ENCODE measurements at places on chromosomes 3 and 15.
A peak's percentile ranks its signal among the peaks of the same experiment; 100 is the strongest.

GRCh38 chr3:37779289-37780152 lies 82.2 kb upstream of the CTDSPL start:
- peak; percentile 73 for DNase-seq

DNA sequence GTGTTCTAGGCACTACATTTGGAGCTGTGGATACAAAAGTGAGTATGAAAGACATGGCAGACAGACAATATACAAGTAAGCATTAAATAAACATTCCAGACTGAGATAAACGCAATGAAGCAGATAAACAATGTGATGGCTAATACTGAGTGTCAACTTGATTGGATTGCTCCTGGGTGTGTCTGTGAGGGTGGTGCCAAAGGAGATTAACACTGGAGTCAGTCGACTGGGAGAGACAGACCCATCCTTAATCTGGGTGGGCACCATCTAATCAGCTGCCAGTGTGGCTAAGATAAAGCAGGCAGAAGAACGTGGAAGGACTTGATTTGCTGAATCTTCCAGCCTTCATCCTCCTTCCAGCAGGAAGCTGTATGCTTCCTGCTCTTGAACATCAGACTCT lies 77.2 kb downstream of the CADPS start:
- DNase-seq = no peak

GRCh38 chr3:139312959-139313358 lies 30.9 kb upstream of the MRPS22 start:
- DNase-seq = no peak

- DNase-seq = peak; percentile 87
Observed at GRCh38 chr3:195162033-195162669, 108.8 kb downstream of the XXYLT1 start.

DNA sequence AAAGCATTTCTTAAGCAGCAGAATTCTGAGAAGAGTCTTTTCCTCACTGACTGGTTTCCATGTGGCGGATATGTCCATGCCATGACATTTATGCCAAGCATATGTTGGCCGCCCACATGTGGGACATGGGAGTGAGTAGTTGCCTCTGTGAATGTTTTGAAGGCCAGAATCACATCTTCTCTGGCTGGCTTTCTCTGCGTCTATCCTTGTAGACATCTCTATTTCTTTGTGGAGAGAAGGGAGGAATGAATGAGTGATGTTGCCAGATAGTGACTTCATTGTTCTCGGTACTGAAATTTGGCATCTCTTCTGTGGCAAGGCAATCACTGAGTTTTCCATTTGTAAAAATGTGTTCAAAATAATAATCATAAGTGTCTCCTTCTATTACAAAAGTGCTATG lies 316.0 kb downstream of the CLSTN2 start:
- no peak for DNase-seq

DNA sequence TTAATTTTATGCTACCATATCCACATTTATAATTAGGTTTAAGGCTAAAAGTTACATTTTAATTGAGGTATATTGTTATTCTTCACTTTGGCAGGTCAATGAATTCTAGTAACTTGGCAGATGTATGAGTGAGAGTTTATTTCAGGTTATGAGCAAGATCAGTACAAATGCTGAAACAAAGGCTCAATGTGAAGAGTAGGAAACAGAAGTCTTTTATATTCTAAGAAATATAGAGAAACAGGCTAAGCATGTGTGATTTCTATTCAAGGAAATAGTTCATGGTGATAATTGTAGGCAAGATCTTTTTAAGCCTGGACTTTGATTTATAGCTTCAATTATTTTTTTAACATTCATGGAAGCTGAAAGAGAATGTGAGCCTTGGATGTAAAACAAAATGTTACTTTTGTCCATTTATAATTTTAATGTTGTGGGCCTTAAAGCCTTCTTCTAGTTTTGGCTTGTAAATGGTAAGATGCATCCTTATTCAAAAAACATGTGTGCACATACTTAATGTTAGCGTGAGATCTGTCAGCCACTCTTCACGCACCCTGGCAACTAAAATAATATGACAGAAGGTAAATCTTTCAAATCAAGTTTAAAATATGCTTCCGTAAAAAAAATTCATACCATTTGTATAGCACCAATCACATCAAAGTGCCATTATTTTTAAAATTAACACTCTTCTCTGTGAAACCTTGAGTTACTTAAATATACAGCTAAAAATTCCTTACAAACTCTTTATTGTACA lies 22.8 kb upstream of the OSTN start:
- DNase-seq = no peak

- no peak for DNase-seq
Observed at GRCh38 chr3:87626546-87626945, 350.2 kb upstream of the POU1F1 start.

DNA sequence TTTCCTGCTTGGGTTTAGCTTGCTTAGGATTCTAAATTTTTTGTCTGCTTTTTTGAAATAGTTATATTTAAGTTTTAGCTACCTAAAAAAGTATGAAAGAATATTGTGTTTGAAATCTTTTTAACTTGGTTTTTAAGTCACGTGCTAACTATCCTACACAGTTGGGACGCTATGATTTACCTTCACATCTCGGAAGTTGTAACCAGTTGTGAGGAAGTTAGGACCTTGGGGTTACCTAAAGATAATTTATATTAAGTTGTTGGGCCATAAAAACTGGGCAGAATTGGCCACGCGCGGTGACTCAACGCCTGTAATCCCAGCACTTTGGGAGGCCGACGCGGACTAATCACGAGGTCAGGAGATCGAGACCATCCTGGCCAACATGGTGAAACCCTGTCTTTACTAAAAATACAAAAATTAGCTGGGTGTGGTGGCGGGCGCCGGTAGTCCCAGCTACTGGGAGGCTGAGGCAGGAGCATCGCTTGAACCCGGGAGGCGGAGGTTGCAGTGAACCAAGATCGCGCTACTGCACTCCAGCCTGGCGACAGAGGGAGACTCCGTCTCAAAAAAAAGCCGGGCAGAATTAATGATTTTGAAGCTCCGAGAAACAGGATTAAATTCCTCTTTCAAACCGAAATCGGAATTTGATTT lies 1.0 kb downstream of the ZFAND6 start:
- DNase-seq = peak; percentile 76

GRCh38 chr15:77642793-77643430 lies 10.2 kb upstream of the LINGO1 start:
- DNase-seq = no peak

DNA sequence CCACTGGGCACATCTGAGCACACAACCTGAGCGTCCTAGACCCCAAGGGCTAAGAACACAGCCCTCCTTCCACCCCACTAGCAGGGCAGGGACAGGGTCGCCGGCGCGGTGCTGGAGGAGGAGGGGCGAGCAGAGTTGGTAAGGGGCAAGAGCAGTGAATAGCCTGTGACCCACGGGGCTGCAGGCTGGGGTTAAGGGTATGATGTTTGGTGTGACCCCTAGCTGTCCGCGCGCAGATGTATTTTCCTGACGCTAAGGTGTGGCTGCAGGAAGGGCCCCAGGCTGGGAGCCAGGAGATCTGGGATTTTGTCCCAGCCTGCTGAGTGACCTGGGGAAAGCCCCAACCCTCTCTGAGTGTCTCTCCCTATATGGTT lies 1.3 kb upstream of the C15orf39 start:
- no peak for DNase-seq

DNA sequence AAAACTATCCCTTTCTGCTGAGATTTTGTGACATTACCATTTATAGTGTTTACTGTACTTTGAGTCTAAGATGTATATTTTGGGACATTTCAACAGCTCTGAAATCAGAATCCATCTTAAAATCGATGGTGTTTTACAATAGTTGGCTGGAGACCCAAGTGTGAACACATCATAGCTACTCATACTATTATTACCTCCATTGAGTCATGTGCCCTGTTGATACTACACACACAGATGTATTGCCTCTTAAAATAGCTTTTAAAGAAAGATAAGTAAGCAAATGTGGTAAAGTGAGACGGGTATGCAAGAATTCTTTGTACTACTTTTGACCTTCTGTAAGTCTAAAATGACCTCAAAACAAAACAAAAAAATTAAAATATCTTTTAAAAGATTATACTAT lies 6.7 kb downstream of the LMOD3 start:
- no peak for DNase-seq

DNA sequence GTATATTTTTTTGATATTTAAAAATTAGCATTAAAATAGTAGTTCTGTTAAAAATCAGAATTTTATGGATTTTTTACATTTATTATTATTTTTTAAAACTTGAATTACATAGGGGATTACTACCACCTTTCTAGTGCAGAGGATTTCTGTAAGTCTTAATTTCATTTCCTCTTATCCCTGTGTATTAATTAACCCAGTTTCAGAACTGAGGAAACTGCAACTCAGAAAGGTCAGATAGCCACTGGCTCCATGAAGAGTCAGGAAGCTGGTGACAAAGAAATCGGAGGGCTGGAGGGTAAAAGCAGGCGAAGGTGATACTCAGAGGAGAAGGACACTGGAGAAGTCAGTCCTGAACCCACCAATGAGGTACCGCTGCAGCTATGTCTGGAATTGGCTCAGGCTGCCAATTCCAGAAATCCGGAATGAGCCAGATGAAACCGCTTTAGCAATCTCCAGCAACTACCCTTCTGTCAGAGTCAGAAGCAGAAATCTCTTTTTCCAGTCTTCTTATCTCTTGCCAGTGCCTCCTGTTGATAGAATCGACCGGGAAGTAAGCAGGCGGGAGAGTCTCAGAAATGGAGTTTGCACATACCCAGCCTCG lies 308.5 kb downstream of the SV2B start:
- no peak for DNase-seq

DNA sequence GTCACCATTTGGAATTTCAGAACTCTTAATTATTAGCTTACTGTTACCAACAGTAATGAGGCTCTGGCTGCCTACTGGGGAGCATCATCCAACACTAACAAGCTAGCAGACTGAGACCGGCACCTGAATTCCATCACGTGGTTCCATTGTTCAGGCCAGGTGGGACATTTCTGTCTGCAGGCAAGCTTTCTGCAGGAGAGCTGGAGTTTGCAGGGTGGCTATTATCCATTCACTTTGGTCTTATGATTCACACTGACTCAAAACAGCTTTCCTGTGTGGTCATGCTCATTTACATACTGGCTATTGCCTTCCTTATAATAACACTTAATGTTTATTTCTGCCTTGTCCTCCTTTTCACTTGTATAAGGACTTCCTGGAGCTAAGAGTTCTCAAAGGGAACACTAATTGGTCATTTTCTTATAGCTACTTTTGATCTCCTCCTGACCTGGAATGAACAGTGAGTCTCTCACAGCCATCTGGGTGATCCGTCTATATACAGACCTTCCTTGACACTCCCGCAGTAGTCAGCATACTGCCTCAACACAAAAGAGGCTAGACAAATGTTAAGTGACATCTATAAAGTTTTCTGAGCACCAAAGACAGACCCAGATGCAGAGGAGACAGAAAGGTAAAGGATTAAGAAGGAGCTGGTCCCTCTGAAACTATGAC lies 695.4 kb downstream of the FHIT start:
- no peak for DNase-seq

GRCh38 chr15:40543082-40543481 lies 21.8 kb downstream of the CCDC32 start:
- no peak for DNase-seq

DNA sequence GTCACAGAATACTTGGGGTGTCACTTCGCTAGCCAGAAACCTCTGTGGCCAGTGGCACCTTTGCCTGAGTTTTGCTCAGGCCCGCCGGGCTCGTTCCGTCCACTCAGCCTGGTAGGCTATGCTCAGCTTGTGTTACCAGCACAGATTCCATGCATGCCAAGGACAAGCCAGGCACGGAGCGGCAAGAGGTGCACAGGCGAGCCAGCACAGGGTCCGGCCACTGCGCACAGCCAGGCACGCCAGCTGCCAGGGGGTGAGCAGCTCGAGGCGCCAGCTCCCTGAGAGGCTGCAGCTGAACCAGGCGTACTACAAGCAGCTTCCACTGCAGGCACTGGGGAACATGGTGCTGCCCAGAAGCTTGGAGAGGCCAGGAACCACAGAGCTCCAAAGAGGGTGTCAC lies 14.7 kb downstream of the PCYT1A start:
- DNase-seq = no peak

DNA sequence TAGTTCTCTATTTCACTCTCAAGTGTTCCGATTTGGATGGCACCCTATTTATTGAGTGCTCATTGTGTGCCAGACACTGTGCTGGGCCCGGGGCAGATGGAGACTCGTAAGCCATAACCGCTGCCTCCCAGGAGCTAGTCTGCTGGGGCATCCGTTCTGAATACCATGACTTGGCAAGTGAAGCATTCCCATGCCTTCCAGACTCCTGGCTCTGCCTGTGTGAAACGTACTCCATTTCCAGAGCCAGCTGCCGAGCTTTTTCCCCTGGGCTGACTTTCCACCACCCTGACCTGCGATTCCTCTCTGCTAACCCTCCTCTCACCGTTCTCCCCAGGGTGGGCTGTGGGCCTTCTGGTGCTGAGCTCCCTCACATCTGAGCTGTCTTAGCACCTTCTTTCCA lies 303.1 kb upstream of the CTDSPL start:
- no peak for DNase-seq
